ENCODE measurements at places on chromosomes 6 and 20.

DNA sequence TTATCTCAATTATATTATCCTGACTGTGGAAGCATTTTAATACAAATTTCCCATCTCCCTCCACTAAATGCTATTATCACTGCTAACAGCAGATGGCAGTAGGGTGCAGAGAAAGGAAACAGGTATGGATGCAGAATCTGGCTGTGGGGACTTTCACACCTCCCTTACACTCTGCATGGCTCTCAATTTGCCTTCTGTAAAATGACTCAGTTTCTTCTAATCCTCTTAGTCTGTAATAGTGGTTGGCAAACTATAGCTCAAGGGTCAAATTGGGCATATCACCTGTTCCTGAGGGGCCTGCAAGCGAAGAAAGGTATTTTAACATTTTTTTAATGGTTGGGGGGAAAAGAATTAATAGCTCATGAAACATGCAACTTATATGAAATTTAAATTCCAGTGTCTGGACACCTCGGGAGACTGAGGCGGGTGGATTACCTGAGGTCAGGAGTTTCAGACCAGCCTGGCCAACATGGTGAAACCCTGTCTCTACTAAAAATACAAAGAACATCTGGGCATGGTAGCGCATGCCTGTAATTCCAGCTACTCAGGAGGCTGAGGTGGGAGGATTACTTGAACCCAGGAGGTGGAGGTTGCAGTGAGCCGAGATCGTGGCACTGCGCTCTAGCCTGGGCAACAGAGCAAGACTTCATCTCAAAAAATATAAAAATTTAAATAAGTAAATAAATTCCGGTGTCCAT, 83.5 kb downstream of the ZMYND8 start:
- no peak for DNase-seq

- no peak for DNase-seq
Observed at GRCh38 chr6:140462453-140463311, 1088.2 kb upstream of the CITED2 start.

GRCh38 chr6:139518556-139519091, 144.2 kb upstream of the CITED2 start:
- DNase-seq = no peak

DNA sequence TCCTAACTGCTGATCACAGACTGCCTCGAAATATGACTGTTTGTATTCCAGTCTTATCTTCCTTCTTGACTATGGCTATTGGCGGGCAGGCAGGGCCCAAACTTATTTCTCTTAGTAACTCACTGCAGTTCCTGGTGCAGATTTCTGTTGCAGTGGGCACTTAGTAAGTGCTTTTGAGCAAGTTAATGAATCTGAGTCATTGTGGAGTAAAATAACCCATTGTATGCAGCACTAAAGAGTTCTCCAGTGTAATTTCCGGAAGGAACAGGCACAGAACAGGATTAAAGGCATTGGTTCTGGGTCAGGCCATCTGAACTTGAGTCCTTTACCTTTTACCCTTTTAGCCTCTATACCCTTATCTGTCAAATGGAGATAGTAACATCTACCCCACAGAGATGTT, 23.6 kb downstream of the SLC35F1 start:
- no peak for DNase-seq

DNA sequence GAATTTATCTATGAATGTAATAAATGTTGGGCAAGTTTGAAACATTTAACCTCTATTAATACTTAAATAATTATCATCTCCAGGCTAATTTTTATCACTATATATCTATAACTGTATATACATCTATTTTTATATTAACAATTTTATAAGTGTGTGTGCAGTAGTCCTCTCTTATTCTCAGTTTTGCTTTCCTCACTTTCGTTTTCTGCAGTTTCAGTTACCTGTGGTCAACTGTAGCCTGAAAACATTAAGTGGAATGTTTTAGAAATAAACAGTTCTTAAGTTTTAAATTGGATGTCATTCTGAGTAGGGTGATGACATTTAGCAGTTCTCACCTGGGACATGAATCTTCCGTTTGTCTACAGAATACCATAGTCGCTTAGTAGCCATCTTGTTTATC, 379.4 kb upstream of the MAN1A1 start:
- DNase-seq = no peak

DNA sequence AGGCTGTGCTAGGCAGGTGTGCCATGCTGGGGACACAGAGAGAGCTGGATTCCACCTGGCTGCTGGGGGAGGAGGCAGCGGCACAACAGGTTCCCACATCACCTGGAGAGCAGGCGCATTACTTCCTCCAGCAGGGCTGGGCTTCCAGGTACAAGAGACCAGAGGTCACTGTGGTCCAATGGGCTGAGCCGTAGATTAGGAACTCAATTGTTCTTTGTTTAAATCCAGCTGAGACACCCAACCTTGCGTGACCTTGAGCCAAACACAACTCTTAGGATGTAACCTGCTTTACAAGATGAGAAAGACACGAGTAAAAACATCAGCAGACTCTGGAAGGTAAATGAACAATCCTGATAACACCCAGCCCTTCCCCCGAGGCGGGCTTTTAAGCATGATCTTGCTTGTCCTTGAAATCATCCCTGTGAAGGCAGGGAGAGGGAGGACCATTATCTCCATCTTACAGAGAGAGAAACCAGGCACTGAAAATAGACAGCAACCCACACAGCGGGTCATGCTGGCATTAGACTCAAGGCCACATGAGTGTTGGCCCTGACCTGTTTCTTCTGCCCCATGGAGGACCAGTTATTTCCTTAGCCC, 216.5 kb upstream of the RREB1 start:
- no peak for DNase-seq

DNA sequence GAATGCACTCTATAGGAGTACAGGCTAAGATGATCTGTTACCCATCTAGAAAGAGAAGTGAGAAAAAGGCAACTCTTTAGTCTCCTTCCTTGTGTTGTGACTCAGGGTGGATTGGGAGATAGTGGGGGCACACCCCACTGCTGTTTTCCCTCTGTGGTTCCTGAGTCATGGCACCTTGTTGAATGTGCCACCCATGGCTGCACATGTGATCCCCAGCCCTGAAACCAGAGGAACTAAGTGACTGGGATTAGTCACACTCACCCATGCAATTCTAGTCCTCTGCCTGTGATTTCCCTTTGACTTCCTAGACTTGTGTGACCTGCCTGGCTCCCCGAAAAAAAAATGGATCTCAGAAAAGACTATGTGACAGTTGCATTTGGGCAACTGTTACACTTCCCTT, 48.6 kb upstream of the HTR1B start:
- DNase-seq = no peak

DNA sequence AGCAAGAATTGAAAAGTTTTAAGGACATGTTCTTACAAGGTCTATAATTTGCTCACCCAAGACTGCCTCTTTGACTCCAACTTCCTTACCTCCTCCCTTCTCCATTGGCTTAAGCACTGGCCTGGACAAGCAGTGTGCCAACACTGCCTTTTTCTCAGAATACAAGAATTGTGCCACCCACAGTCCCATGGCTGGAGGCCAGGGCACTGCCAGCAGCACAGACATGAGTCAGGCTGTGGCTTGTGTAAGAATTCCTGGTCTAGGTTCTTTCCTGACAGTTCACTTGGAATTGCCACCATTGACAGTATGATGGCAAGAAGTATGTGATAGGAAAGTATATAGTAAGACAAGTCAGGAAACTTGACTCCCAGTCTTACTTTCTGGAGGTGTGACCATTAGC, 202.7 kb upstream of the MARCKS start:
- peak; percentile 79 for DNase-seq

DNA sequence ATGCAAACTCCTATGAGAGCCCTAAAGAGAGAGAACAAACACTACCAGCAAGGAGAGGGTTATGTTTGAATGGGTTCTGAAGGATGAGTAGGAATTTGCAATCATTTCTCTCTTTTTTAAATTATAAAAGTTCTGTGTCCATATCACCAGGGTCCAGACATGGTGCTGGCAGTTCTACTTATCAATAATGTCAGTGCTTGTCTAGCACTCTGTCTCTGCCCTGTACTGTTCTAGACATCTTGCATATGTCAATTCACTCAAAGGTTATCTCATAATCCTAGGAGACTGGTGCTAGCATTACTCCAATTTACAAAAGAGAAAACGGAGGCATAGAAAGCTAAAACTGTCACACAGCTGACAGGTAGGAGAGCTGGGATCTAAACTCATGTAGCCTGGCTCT, 101.3 kb downstream of the VEGFA start:
- DNase-seq = no peak

- DNase-seq = no peak
Observed at GRCh38 chr6:112743323-112743722, 396.2 kb downstream of the RFPL4B start.

DNA sequence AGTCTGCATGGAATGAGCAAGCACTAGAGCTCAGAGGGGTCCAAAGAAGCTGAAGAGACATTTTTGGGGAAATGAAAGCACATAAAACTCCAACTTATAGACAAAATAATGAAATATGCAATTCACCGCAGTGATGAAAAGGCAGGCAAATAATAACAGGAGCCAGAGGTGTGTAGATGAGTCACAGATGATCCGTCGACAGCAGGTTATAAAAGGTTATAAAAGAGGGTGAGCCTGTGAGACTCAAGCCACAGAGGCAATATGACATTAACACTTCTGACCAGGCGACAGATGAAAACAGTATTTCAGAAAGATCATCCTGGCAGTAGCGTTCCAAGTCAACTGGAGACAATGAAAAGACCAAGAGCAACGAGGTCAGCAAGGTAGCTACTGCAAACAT, 35.8 kb upstream of the ANKRD60 start:
- DNase-seq = no peak

GRCh38 chr20:17912916-17913315, 55.7 kb downstream of the SNX5 start:
- no peak for DNase-seq

GRCh38 chr6:5044866-5045265, 40.3 kb upstream of the PPP1R3G start:
- no peak for DNase-seq

GRCh38 chr20:10611357-10611756, 62.4 kb downstream of the JAG1 start:
- no peak for DNase-seq

GRCh38 chr6:110944681-110945151, 13.8 kb upstream of the GTF3C6 start:
- DNase-seq = no peak

DNA sequence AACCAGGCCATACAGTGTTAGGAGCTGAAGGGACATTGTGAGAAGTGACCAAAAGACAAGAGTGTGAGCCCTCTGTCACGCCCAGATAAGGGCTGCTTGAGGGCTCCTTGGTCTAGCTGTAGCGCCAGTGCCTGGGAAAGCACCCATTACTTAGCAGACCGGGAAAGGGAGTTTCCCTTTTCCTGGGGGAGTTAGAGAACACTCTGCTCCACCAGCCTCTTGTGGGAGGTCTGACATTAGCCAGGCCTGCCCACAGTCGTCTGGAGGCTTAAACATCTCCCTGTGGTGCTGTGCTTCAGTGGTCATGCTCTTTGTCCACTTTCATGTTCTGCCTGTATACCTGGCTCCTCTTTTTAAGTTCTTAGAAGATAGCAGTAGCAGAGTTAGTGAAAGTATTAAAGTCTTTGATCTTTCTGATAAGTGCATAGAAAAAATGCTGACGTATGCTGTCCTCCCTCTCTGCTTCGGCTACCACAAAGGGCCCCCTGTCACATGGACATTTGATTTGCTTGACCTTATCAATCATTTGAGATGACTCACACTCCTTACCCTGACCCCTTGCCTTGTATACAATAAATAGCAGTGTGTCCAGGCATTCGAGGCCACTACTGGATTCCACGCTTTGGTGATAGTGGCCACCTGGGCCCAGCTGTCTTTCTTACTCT, 201.5 kb upstream of the ECI2 start:
- no peak for DNase-seq

DNA sequence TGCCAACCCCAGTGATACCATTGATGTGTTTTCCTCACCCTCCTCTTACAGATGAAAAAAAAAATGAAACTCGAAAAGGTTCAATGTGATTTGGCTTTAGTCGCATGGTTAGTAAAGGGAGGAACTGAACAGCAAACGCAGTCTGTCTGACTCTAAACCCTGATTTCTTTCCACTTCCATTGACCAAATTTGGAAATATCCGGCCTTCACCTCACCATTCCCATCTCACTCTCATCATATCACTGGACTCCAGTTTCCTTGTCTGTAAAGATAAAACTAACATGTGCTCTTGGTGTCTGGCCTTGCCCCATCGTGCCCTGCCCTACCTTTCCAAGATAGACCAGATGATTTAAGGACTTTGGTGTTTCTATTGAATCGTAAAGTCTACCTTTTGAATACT, 48.7 kb upstream of the ADGRF1 start:
- no peak for DNase-seq

DNA sequence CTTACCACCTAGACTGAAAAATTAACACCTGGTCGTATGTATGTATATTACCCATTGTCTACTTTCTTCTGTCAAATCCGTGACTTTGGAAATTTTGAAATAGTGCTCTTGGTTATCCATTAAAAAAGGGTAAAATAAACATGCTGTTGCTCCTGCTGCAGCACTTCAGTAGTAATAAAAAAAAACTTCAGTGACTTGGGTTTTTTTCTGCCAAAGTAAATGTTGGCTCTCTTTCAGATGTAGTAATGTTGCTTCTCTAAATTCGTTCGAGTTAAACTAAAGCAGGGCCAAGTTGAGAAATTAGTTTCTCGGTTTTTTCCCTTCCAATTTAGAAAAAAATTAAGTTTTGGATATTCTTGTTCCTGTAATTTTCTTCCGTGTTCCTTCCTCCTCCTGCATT, 34.2 kb downstream of the JARID2 start:
- DNase-seq = no peak

DNA sequence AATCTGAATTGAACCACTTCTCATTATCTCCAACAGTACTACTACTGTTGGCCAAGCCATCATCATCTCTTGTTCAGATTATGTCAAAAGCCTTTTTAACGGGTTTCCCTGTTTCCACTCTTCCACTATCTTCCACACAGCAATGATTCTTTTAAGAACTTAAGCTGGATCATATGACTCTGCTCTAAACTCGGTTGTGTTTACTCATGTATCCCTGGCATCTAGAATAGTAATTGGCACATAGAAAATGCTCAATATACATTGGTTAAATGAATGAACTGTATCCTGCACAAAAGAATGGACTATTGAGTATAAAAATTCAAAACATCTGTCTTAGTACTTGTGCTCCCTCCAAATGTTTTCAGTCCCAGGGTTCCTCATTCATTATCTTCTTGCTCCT, 2.8 kb upstream of the COX7A2 start:
- DNase-seq = no peak

DNA sequence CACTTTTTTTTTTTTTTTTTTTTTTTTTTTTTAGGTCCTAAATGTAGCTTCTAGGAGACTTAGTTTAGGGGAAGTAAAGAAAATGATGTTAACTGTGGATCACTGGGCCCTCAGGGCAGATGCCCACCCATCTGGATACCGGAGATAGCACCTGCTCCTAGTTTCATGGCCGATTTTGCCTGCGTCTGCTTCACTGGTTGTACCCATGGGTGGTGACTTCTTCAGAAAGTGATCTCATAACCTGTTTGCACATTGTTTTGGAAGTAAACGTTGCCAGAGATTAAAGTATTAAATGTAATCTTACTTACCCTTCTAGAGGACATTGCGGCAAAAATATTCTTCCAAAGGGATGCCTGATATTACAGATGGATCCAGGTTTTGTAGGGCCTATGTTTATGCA, 79.8 kb upstream of the SGK1 start:
- no peak for DNase-seq

GRCh38 chr6:165883851-165884640, 221.0 kb upstream of the PDE10A start:
- DNase-seq = no peak

Measured in cardiac septum (tissue), 1 donor.